ENCODE measurements at places on chromosomes 7 and 10.

DNA sequence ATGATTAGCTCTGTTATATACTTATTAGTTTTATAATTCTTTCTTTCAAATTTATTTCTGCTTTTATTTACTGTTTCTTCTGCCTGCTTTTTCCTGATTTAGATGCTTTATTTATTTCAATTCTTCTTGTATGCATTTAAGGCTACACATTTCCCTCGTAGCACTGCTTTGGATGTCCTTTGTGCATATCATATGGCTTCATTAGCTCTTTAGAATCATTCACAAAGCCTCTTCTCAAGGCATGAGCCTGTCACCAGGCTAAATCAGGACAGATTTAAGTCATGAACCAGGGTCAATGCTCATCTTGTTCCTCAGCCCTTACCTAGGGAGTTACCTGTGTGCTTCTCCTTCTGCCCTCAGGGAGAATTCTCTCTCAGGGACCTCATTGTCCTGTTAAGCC is 56.3 kb downstream of the BAMBI start:
- DNase-seq = no peak

DNA sequence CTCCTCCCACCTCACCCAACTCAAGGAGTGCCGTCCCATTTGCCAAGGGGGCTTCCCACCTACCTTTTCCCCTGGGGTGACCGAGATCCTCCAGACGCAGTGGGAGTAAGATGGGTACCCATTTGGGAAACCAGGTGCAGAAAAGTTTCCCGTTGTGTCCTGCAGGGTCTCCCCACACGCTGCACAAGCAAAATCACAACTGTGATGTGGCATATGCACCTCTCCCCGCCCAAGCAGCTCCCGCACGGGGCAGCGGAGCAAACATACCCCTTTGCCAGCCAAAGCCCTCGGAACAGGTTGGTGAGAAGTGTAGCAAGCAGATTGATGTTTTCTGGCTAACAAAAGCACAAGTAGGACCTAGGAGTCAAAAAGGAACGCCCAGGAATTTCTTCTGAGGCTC is 51.5 kb upstream of the OPALIN start:
- DNase-seq = no peak

- DNase-seq = no peak
These were observed 162.2 kb downstream of the EGFR start for GRCh38 chr7:55180963-55181542.

DNA sequence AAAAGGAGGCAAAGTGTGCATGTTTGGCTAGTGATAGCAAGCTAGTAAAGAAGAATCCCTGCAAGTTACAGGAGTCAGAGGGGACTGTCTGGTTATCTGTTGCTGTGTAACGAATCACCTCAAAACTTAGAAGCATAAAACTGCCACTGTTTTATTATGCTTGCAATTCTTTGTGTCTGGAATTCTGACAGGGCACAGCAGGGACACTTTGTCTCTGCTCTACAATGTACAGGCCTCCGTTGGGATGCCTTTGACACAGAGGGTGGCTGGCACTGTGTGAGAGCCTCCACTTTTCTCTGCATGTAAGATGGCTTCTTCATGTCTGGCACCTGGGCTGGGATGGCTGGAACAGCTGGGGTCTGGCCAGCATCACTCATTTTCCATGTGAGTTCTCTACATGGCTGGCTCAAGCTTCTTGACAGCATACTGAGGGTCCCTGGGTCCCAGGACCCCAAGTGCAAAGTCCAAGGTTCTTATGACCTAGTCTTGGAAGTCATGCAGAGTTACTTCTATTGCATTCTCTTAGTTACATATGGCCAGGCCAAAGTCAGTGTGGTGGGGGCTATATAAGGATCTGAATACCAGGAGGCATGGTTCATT is 276.9 kb downstream of the RPS24 start:
- no peak for DNase-seq

DNA sequence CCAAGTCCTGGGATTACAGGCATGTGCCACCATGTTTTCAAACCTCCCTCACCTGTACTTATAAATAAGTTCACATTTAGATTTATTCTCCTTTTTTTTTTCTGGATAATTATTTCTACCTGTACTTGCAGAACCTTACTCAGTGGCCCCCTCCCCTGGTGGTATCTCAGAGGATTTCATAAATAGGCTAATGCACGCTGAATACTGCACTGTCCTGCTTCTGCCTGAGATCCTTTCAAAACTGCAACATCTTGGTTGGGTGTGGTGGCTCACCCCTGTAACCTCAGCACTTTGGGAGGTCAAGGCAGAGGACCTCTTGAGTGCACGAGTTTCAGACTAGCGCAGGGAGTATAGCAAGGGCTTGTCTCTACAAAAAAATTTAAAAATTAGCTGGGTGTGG is 4.6 kb upstream of the BLVRA start:
- DNase-seq = no peak

- DNase-seq = peak; percentile 71
These were observed 110.5 kb downstream of the EBF3 start for GRCh38 chr10:129853562-129853903.

GRCh38 chr10:131808370-131808930 is 92.4 kb upstream of the PPP2R2D start:
- DNase-seq = no peak

- no peak for DNase-seq
These were observed 2.1 kb upstream of the GUSB start for GRCh38 chr7:65983965-65984658.

- no peak for DNase-seq
These were observed 236.5 kb upstream of the PTN start for GRCh38 chr7:137579913-137580640.

DNA sequence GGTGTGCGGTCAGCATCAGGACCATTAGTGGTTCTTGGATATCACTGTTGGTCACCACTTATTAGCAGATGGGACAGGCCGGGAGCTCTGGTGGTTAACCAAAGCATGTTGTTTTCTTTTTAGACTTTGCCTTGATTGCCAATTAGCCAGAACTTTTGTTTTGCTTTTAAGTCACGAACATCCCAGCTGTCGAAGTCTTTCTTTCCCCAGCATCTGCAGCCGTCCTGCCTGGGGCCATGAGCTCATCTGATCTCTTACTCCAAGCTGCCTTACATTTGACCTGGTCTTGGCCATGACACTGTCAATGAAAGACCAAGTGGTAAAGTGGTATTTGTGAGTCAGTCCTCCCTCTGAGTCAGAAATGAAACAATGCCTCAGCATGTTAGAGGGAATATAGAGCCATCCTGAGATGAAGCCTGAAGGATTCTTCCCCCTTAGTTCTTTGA is 53.9 kb upstream of the CREB5 start:
- DNase-seq = no peak

DNA sequence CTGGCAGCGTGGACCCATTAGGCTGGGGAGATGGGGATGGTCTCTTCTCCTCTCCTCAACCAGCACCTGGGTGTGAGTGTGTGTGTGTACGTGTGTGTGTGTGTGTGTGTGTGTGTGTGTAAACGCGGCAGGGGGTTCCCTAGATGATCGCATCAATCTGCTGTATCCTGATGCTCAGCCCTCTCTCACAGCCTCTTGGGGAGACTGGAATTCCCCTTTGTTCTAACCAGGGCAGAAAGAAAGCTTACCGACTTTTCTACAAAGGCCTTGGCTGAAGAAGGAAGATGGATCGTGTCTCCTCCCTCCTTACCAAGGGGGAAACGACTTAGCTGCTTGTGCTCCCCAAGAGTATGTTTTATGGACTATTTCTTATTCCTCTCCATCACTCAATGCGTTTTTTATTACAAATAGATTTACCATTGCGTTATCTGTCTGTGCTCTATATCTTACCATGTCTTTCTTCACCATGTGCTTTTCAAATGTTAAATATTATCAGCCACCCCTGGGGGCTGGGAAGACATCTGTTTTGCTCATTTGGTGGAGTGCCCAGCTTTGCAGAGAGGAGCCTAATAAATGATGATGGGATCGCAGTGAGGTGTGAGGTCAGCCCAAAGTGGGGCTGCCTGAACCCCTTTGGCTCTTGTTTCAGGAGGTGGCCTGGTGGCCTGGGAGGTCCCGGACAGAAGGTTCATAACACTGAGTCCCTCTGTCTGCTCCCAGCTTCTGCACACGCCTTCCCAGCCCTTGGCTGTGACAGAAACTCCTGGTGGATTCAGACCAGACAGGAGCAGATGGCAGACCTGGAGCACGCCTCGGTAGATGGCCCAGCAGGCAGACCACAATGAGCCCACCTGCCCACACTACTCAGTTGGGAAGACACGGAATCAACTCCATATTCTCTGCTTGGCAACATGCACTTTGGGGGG is 262.0 kb downstream of the PRPF18 start:
- no peak for DNase-seq

GRCh38 chr7:146175716-146176115 is 59.1 kb downstream of the CNTNAP2 start:
- no peak for DNase-seq

- no peak for DNase-seq
These were observed 55.3 kb downstream of the ORC5 start for GRCh38 chr7:104152468-104152867.

GRCh38 chr7:37050801-37051200 is 326.5 kb upstream of the AOAH start:
- DNase-seq = no peak

GRCh38 chr10:103685880-103686669 is 169.3 kb downstream of the SH3PXD2A start:
- peak; percentile 84 for DNase-seq

DNA sequence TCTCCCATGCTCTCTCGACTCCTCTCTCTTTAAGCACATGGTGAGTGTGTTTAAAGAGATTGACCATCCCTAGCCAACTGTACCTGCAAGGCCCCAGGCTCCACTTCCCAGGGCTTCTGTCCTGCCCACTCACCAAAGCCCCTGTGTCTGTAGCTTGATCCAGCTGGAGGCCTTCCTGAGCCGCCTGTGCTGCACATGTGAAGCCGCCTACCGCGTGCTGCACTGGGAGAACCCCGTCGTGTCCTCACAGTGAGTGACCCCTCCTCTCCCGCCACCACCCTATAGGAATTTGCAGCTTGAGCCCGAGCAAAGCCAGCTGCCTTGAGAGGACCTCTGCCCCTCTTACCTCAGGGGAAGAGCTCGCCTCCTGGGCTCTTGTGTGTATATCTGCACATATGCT is 11.2 kb downstream of the ZFYVE27 start:
- no peak for DNase-seq

- no peak for DNase-seq
These were observed 183.8 kb downstream of the PRKCQ start for GRCh38 chr10:6396226-6396625.

DNA sequence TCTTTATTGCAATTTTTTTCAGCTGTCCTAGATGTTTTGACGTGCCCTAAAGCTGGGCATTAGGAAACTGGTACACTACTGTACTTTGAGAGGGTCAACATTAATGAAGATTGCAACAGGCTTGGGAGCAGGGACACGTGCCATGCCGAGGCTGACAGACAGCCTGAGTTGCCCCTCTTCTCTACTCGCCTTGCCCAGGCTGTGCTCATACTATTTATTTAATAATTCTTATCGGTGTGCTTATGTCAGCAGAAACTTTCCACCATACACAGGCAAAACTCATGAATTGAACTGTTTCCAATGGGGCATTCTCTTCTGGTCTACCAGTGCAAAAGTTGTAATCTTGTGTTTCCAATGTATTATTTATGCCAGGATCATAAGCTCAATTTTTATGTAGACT is 24.4 kb downstream of the C7orf57 start:
- DNase-seq = no peak

GRCh38 chr7:153397906-153398305 is 638.4 kb downstream of the ACTR3B start:
- no peak for DNase-seq

- DNase-seq = no peak
These were observed 304.8 kb downstream of the LRMDA start for GRCh38 chr10:75736151-75736640.

GRCh38 chr7:154743206-154743605 is 259.7 kb downstream of the PAXIP1 start:
- no peak for DNase-seq

- no peak for DNase-seq
These were observed 44.7 kb downstream of the ABLIM1 start for GRCh38 chr10:114613237-114613979.

DNA sequence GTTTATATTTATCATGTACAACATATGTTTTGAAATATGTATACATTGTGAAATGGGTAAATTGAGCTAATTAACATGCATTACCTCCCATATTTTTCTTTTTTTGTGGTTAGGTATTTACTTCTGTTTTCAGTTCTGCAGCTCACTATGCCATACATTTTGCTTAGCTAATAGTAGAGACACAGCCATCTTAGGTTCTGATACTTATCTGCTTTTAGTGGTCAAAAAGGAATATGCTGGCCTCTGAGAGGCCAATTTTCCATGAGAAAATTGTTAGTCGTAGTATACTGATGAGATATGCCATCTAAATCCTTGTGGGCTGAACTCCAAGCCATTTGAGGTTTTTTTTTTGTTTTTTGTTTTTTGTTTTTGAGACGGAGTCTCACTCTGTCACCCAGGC is 31.0 kb downstream of the SGPL1 start:
- no peak for DNase-seq

DNA sequence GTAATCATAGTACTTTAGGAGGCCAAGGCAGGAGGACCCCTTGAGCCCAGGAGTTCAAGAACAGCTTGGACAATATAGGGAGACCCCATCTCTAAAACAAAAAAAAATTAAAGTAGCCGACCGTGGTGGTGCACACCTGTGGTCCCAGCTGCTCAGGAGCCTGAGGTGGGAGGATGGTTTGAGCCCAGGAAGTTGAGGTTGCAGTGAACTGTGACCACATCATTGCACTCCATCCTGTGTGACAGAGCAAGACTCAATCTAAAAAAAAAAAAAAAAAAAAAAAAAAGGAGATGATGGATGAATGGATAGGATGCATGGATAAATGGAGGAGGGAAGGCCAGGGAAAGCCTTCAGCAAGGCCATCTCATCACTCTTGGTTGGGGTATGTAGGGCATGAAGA is 33.4 kb upstream of the BMPR1A start:
- no peak for DNase-seq

Data from Kasumi-1 (cell line).